ENCODE measurements at places on chromosomes 5 and 9.

GRCh38 chr9:70080481-70081119 lies 37.0 kb downstream of the MAMDC2 start:
- no peak for DNase-seq
- peaks cover 24% of the 10 kb centered on the region for H3K27me3 ChIP-seq
- H3K27ac ChIP-seq: peak overlapping the region; percentile 14
- peaks cover 9% of the 10 kb centered on the region for H3K4me1 ChIP-seq
- no peaks in the 10 kb centered on the region for H3K36me3 ChIP-seq
- no peak overlapping the region for H3K4me3 ChIP-seq

DNA sequence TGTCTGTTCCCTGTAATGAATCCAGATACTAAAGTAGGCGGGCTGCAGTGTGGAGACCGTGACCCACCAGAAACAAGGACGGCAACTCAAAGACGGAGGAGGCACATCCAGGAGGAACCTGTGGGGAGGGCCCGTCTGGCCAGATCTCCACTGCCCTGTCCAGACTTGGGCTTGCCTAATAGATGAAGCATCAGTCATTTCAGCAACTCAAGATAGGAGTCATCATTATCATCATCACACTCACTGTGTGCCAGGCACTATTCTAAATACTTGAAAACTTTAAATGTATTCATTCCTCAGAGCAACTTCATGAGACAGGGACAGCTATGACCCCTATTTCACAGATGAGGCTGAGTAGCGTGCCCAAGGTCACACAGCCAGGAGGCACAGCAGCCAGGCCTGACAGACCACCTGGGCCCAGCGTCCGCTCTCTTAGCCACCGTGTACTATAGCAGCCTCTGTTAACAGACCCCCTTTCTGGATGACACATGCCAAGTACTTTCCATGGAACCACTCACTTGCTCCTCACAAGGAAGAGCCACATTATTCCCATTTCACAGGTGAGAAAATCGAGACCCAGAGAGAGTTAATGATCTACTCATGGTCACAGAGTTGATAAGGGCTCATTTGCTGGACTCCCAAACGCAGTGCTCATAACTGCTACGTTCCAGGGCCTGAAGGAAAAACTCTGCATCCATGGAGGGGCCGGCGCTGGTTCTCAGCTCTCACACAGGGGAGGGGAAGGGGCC lies 4.9 kb upstream of the IL4 start:
- no peak overlapping the region for H3K27ac ChIP-seq
- H3K4me3 ChIP-seq: no peak overlapping the region
- H3K4me1 ChIP-seq: peaks cover 4% of the 10 kb centered on the region
- peaks cover 2% of the 10 kb centered on the region for H3K36me3 ChIP-seq
- DNase-seq: no peak
- H3K27me3 ChIP-seq: peaks cover 8% of the 10 kb centered on the region

DNA sequence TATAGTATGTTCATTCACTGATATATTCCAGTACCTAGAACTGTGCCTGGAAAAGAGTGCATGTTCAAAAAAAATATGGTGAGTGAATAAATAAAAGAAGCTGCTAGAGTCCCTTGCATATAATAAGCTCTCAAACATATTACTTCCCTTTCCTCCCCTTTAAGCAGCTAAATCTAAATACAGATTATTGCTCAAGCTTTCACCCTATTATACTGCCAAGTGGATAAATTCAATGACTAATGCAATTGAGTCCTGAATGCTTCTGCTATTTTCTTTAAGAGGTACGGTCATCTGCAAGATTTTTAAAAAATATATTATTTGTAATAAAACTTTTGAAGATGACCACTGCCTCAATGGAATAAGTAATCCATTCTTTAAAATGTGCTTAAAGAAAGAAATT lies 248.4 kb downstream of the PLK2 start:
- no peak overlapping the region for H3K4me3 ChIP-seq
- H3K27me3 ChIP-seq: peaks cover 28% of the 10 kb centered on the region
- H3K36me3 ChIP-seq: no peaks in the 10 kb centered on the region
- no peaks in the 10 kb centered on the region for H3K4me1 ChIP-seq
- H3K27ac ChIP-seq: no peak overlapping the region
- DNase-seq: no peak

DNA sequence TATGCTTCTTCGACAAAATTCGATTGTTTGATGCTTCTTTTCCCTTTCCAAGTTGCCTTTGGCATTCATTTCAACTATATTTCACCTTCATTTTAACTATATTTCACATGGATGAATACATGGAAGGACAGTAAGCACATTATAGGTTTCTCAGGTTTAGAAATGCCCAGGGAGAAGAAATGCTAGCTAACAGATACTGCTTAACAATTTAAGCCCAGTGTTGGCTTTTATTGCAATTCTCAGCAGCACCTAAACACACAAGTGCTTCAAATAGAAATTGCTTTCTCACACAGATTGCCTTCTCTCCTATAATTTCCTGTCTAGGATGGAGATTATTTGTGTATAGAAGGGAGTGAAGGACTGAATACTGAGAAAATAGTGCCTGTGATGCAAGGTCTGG lies 30.2 kb upstream of the SMC5 start:
- H3K36me3 ChIP-seq: peaks cover 3% of the 10 kb centered on the region
- H3K27ac ChIP-seq: no peak overlapping the region
- H3K4me1 ChIP-seq: no peaks in the 10 kb centered on the region
- DNase-seq: no peak
- H3K4me3 ChIP-seq: no peak overlapping the region

DNA sequence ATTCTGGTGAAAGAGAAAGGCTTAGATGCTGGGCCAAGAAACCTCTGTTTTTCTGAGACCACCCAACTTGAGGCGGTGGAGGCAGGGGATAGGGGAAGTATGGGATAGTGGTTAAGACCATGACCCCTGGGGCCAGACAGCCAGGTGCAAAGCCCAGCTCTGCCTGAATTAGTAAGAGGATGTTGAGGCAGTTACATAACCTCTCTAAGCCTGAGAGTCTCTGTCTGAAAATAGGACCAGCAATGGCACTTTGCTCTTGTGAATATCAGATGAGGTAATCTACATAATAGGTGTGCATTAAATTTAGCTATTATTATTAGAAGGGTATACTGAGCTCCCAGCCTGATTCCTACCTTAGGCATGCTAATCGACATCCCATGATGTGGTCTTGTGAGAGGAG lies 68.2 kb downstream of the DOCK2 start:
- H3K27me3 ChIP-seq: no peaks in the 10 kb centered on the region
- peak overlapping the region; percentile 62 for H3K27ac ChIP-seq
- H3K4me1 ChIP-seq: peaks cover 11% of the 10 kb centered on the region
- DNase-seq: no peak
- H3K4me3 ChIP-seq: no peak overlapping the region

DNA sequence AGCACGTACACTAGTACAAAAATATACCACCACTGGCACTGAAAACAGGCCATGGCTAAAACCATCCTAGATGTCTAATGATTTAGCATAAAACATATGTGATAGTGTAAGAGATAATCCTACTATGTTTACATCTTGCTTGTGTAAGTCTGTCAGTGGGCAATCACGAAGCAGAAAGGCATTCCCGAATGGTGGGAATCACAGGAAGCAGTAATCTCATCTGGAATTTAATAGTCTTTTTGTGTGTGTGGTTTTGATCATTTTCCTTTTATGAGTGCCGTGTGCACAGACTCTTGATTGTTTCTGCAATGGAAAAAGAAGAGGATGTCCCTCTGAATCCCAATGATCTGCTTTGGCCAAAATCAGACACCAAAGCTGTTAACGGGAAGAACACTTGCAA lies 200.5 kb downstream of the EBF1 start:
- no peak for DNase-seq
- no peak overlapping the region for H3K4me3 ChIP-seq
- no peaks in the 10 kb centered on the region for H3K36me3 ChIP-seq
- no peaks in the 10 kb centered on the region for H3K4me1 ChIP-seq
- peaks cover 41% of the 10 kb centered on the region for H3K27me3 ChIP-seq

DNA sequence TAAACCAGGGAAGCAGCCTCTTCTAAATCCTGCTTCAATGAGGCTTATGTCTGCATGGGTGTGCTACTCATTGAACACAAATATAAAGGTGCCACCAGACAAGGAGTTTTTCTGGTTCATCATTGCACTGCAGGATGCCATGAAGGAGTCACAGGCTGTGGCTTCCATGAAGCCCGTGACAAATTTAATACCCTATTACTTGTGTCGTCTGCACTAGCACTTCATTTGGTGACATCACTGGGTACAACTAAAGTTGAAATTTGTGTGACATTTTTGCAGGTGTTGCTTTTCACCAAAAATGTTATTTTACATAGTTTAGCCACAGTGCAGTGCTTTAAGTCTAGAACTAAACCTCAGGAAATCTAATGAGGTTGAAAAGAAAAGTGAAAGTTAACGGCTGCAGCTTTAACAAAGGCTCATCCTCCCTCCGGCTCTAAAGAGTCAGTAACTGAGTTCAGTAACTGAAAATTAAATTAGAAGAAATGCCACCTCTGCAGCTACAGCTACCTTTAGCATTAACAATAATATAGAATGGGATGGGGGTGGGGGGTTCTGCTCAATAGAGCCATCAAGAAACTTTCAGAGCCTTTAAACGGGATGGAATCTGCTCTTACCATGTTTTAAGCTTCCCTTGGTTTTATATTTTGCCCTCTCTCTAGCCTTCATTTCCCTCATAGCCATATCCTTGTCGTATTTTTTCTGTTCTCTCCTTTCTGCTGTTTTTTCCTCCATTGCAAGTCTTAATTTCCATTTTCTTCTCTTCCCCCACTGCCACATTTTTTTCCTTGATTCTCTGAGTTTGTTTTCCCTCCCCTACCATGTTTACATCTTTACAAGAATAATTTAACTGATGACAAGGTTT lies 233.8 kb upstream of the TMEM161B start:
- peaks cover 3% of the 10 kb centered on the region for H3K36me3 ChIP-seq
- peak overlapping the region; percentile 99 for H3K4me3 ChIP-seq
- H3K27me3 ChIP-seq: peaks cover 10% of the 10 kb centered on the region
- peaks cover 16% of the 10 kb centered on the region for H3K4me1 ChIP-seq
- H3K27ac ChIP-seq: peak overlapping the region; percentile 97
- no peak for DNase-seq

GRCh38 chr5:7445831-7446230 lies 49.9 kb downstream of the ADCY2 start:
- H3K4me3 ChIP-seq: no peak overlapping the region
- no peak overlapping the region for H3K27ac ChIP-seq
- no peak for DNase-seq
- H3K36me3 ChIP-seq: no peaks in the 10 kb centered on the region
- peaks cover 5% of the 10 kb centered on the region for H3K27me3 ChIP-seq

GRCh38 chr5:139408191-139408590 lies 4.3 kb upstream of the SPATA24 start:
- no peak overlapping the region for H3K4me3 ChIP-seq
- no peak for DNase-seq
- no peaks in the 10 kb centered on the region for H3K27me3 ChIP-seq
- no peak overlapping the region for H3K27ac ChIP-seq
- peaks cover 16% of the 10 kb centered on the region for H3K4me1 ChIP-seq

DNA sequence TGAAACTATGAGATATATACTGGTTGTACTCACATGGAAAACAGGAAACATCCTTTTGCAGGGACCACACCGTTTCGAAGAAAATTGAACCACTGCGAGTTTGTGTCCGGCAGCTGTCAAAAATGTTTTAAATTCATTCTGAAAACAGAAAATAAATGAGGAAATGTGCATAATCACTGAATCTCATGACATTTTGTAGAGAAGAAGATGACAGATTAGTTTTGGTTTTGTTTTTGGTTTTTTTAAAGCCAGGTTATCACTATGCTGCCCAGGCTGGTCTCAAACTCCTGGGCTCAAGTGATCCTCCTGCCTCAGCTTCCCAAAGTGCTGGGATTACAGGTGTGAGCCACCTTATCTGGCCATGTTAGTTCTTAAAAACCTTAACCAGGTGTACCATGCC lies 3.5 kb downstream of the TXNDC8 start:
- DNase-seq: no peak
- no peaks in the 10 kb centered on the region for H3K36me3 ChIP-seq
- H3K4me1 ChIP-seq: no peaks in the 10 kb centered on the region
- H3K27me3 ChIP-seq: peaks cover 16% of the 10 kb centered on the region
- no peak overlapping the region for H3K4me3 ChIP-seq

GRCh38 chr9:116219686-116220085 lies 66.1 kb downstream of the PAPPA start:
- DNase-seq: no peak
- H3K27ac ChIP-seq: no peak overlapping the region
- peaks cover under 1% of the 10 kb centered on the region for H3K36me3 ChIP-seq
- H3K4me3 ChIP-seq: no peak overlapping the region

DNA sequence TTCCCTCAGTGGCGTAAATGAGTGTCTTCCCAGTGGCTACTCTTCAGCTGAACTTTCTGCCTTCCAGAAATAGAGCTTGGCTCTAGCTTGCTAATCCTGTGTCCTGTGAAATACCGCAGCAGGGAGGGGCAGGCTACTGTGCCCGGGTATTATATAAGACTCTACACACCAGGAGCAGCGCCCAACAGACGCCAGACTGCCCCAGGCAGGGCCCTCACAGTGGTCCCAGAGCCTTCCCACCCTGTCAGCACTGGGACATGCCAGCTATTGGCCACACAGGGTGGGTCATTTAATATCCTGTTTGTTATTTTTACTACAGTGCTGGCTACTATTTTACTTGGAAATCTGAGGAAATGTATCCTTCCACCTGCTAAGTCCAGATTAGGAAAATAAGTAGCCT lies 121.0 kb downstream of the FEM1C start:
- H3K27me3 ChIP-seq: peaks cover 41% of the 10 kb centered on the region
- peaks cover 3% of the 10 kb centered on the region for H3K36me3 ChIP-seq
- no peak overlapping the region for H3K4me3 ChIP-seq
- no peak overlapping the region for H3K27ac ChIP-seq

GRCh38 chr9:70672161-70672649 lies 257.7 kb upstream of the KLF9 start:
- H3K36me3 ChIP-seq: no peaks in the 10 kb centered on the region
- no peak for DNase-seq
- no peak overlapping the region for H3K27ac ChIP-seq
- H3K4me3 ChIP-seq: no peak overlapping the region
- peaks cover 11% of the 10 kb centered on the region for H3K27me3 ChIP-seq

DNA sequence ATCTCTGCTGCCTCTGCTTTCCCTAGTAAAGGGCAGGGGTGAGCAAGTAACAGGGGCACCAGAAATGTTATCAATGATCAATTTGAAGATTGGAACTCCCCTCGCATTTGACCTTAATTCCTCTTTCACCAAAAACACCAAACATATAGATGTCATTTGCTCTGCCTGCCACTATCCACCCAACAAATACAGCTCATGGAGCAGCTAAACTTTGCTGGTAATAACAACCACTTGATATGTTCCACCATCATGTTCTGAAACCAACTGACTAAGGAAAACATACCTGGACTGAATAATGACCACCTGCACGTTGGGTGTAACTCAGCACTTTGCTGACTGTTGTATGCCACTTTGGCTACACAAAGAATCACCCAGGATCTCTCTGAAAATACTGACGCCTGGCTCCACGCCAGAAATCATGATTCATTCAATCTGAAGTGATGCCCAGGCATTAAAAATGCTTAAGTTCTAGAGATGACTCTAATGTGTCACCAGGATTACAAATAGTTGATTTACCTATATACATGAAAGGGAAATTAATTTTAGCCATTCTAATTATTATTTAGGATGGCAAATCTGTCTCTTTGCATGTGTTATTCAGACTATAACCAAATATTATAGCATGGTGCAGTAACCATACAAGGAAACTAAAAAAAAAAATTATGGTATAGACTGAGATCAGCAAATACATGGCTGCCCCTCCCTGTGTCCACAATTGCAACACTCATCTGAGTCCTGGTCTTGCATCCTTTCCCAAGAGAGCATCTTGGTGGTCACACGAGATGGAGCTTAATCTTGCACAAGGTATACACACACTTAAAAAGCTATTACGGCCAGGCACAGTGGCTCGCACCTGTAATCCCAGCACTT lies 43.1 kb upstream of the TTC39B start:
- no peaks in the 10 kb centered on the region for H3K27me3 ChIP-seq
- H3K4me1 ChIP-seq: peaks cover 12% of the 10 kb centered on the region
- H3K36me3 ChIP-seq: peaks cover 2% of the 10 kb centered on the region
- DNase-seq: no peak
- no peak overlapping the region for H3K27ac ChIP-seq
- H3K4me3 ChIP-seq: no peak overlapping the region
